Activated naive CD4-positive, alpha-beta T cell treated with anti-CD3 and anti-CD28 coated beads for 36 hours (primary cell): ENCODE measurements at places on chromosomes 5 and 9. TPM values are rescaled to one million over a fixed set of nuclear protein-coding genes. Genes with fewer than 3 reads are reported as not detected.

The NAIP gene
- 5.0 TPM for total RNA-seq

GRCh38 chr9:18428661-18429060, 45.3 kb upstream of the ADAMTSL1 start:
- H3K4me3 ChIP-seq, result no peak overlapping the region
- no peaks in the 10 kb centered on the region for H3K27me3 ChIP-seq
- no peaks in the 10 kb centered on the region for H3K36me3 ChIP-seq

The ANKRD31 gene
- 0.35 TPM for total RNA-seq

GRCh38 chr5:56585461-56585860, 229.9 kb upstream of the MAP3K1 start:
- no peak overlapping the region for H3K27ac ChIP-seq
- H3K27me3 ChIP-seq, result no peaks in the 10 kb centered on the region
- H3K4me3 ChIP-seq, result no peak overlapping the region
- DNase-seq, result no peak
- H3K36me3 ChIP-seq, result no peaks in the 10 kb centered on the region

DNA sequence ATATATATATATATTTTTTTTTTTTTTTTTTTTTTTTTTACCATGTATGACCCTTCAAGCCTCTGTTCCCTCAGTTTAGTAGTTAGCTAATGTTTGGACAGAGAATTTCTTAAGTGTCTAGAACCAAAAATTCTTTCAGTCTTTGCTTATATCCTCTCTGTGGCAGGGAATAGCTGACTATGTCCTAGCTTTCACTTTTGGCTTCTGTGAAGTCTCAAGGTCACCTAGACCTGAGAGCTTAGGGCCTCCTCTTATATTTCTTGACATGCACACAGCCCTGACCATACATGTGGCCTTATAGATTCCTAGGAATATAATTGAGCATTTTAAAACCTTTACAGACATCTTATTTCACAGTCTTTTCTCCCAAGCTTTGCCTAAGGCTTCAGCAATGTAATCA, 930.8 kb upstream of the CDH9 start:
- no peaks in the 10 kb centered on the region for H3K36me3 ChIP-seq
- H3K4me3 ChIP-seq, result no peak overlapping the region
- H3K27me3 ChIP-seq, result no peaks in the 10 kb centered on the region
- no peak for DNase-seq

GRCh38 chr9:969310-970150, 6.9 kb upstream of the DMRT3 start:
- no peak overlapping the region for H3K27ac ChIP-seq
- no peak overlapping the region for H3K4me3 ChIP-seq
- H3K4me1 ChIP-seq, result peaks cover 27% of the 10 kb centered on the region
- DNase-seq, result no peak
- H3K27me3 ChIP-seq, result peaks cover 80% of the 10 kb centered on the region

The MRPL22 gene
- 92.2 TPM for total RNA-seq

The TRIP13 gene
- total RNA-seq, result 24.0 TPM

GRCh38 chr9:4027606-4028005, 272.3 kb downstream of the GLIS3 start:
- no peaks in the 10 kb centered on the region for H3K36me3 ChIP-seq
- no peaks in the 10 kb centered on the region for H3K4me1 ChIP-seq
- H3K4me3 ChIP-seq, result no peak overlapping the region
- no peak overlapping the region for H3K27ac ChIP-seq

DNA sequence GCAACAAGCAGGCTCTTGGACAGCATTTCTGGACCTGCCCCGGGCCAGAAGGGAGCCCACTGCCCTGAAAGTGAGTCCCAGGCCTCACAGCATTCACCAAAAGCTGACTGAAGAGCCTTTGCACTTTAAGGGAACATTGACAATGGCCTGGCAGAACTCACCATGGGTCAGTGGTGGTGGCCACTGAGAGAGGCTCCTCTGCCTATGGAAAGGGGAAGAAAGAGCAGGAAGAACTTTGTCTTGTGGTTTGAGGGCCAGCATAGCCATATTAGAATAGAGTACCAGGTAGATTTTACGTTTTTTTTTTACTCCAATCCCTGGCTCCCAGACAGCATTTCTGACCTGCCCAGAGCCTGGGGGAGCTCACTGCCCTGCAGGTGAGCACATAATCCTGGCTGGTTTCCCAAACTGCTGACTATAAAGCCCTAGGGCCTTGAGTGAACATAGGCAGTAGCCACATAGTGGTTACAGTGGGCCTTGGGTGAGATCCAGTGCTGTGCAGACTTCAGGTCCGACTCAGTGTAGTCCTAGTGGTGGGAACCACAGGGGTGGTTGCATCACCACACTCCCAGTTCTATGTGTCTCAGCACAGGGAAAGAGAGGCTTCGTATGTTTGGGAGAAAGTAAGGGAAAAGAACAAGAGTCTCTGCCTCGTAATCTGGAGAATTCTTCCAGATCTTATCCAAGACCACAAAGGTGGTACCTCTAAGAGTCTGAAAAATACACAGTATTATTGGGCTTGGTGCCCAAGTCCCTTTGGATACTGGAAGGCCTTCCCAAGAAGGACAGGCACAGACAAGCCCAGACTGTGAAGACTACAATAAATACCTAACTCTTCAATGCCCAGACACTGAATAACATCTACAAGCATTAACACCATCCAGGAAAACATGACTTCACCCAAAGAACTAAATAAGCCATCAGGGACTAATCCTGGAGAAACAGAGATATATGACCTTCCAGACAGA, 89.5 kb downstream of the TSSK1B start:
- no peak overlapping the region for H3K4me3 ChIP-seq
- no peak overlapping the region for H3K27ac ChIP-seq
- no peak for DNase-seq
- peaks cover 7% of the 10 kb centered on the region for H3K27me3 ChIP-seq
- no peaks in the 10 kb centered on the region for H3K4me1 ChIP-seq

DNA sequence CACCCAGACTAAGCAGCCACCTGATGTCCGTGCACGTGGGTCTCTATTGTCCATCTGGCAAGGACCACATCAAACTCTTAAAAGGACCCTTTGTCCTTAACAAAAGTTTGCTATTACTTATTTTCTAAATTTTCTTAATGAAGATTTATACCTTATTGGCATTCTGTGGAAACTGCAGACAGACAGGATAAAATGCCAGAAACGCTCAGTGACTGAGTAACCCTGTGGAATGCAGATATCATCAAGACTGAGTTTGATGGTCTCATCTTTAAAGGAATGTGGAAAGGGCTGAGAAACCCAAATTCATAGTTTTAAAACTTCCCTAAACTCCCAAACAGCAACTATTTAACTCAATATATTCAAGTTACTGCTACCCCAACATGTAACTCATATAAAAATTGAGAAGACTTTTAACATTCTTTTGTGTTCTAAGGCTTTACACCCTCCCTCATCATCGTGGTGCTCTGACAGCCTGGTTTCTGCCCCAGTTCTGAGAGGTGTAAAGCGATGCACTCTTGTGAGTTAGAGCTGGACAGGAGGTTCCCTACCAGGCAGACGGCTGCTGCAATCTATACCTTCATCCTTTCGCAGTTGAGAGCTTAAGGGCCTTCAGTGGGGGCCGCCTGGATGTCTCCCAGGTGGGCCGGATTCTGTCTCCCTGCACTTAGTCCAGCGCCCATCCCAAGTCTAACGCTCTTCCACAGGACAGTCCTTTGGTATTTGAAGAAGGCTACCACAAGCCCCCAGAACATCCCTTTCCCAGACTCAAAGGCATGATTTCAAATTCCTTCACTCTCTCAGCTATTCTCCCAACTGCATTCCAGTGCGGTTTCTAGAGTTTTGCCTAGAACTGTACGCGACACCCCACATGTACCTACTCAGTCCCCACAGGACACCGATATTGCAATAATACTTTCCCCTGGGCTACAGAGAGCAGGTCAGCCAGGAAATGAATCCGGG, 68.9 kb downstream of the DAP start:
- H3K27me3 ChIP-seq, result no peaks in the 10 kb centered on the region
- no peak for DNase-seq
- no peak overlapping the region for H3K27ac ChIP-seq
- peaks cover 19% of the 10 kb centered on the region for H3K4me1 ChIP-seq
- H3K4me3 ChIP-seq, result no peak overlapping the region

The GNG10 gene
- total RNA-seq, result 21.1 TPM

- no peak for DNase-seq
- no peaks in the 10 kb centered on the region for H3K36me3 ChIP-seq
- H3K27ac ChIP-seq, result no peak overlapping the region
- H3K27me3 ChIP-seq, result no peaks in the 10 kb centered on the region
- no peak overlapping the region for H3K4me3 ChIP-seq
- H3K4me1 ChIP-seq, result peaks cover 2% of the 10 kb centered on the region
Measured at GRCh38 chr9:37914154-37914551, 10.2 kb upstream of the SLC25A51 start.

DNA sequence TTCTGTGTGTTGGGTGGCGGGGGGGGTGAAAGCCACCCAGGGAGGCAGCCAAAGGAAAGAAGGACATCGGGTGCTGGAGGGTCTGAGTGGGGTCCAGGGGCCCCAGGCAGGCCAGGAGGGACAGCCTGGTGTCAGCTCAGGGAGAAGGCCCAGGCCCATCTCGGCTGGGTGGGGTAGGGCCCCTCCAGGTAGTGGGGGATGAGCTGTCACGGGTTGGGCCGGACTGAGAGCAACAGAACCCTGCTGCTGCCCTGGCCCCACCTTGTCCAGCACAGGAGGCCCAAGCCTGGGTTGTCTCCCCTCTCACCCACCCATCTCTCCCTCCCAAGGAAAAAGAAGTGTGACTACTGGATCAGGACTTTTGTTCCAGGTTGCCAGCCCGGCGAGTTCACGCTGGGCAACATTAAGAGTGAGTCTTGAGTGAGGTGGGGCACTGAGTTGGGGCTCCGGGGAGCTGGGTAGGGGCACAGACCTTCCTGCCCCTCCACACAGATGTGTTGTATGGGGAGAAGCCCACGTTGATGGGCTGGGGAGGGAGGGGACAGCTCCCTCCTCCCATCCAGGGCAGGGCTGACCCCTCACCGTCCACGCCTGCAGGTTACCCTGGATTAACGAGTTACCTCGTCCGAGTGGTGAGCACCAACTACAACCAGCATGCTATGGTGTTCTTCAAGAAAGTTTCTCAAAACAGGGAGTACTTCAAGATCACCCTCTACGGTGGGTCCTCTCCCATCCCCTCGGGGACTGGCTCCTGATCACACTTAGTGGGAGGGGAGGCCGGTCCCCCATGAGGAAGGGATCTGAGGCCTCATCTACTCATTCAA, 2.3 kb downstream of the LCN2 start:
- no peak overlapping the region for H3K27ac ChIP-seq
- H3K4me1 ChIP-seq, result no peaks in the 10 kb centered on the region
- DNase-seq, result no peak
- no peaks in the 10 kb centered on the region for H3K27me3 ChIP-seq

DNA sequence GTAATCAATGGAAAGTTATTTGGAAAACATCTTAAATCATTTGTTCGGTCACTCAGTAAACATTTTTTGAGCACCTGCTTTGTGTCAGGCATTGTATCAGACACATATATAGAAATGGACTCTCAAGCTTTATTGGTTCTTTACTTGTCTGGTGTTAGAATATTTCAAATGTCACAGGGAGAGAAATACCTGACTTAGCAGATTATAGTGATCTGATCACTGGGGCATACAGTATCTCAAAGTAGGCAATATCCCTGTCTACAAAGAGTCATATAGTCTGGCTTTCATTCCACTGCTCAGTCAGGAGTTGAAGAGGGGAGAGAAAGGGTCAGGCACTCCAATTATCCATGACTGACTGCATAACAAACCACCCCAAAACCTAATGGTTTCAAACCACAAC, 30.2 kb downstream of the ENTREP1 start:
- no peak for DNase-seq
- no peak overlapping the region for H3K4me3 ChIP-seq
- H3K36me3 ChIP-seq, result no peaks in the 10 kb centered on the region
